ENCODE measurements at places on chromosomes 16 and 17. TPM values are rescaled to one million over a fixed set of nuclear protein-coding genes. Genes with fewer than 3 reads are reported as not detected.

TP53TG3F gene
- total RNA-seq: not detected

STARD3 gene
- 37.5 TPM for total RNA-seq

- DNase-seq: peak; percentile 31
Observed at GRCh38 chr16:69859105-69859989, 91.8 kb upstream of the CLEC18A start.

GRCh38 chr16:7763111-7763510, 430.5 kb downstream of the RBFOX1 start:
- DNase-seq: peak; percentile 29
